ENCODE measurements at places on chromosomes 5 and 9. TPM values are rescaled to one million over a fixed set of nuclear protein-coding genes. Genes with fewer than 3 reads are reported as not detected.

Gene PCDHGB4
- 14.8 TPM for total RNA-seq

Gene ANGPTL2
- 4.2 TPM for total RNA-seq

Gene FOXD4
- total RNA-seq = 1.6 TPM

Gene NOXA1
- total RNA-seq = 1.6 TPM

Gene IL9
- total RNA-seq = not detected

Gene SLC6A19
- not detected for total RNA-seq

Gene CDC20B
- total RNA-seq = 1.6 TPM

All from diencephalon (tissue), 1 donor.